ENCODE measurements at places on chromosomes 11 and 22.

- DNase-seq = no peak
These were observed 25.2 kb upstream of the NECTIN1 start for GRCh38 chr11:119754199-119754598.

GRCh38 chr11:30316237-30316636 lies 6.7 kb upstream of the ARL14EP start:
- no peak for DNase-seq

DNA sequence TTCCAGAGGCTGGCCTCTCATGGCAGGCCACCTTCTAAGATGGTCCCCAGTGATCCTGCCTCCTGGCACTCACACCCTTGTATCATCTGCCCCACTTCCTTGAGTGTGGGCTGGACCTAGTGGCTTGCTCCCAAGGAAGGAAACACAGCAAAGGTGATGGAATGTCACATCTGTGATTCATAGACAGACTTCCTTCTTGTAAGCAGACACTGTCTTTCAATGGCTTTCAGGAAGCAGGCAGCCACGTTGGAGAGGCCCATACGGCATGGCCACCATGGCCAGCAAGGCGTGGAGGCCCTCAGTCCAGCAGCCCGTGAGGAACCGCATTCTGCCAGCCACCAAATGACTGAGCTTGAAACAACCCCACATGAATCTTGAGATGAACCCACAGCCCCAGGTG lies 11.3 kb downstream of the LMO1 start:
- no peak for DNase-seq

DNA sequence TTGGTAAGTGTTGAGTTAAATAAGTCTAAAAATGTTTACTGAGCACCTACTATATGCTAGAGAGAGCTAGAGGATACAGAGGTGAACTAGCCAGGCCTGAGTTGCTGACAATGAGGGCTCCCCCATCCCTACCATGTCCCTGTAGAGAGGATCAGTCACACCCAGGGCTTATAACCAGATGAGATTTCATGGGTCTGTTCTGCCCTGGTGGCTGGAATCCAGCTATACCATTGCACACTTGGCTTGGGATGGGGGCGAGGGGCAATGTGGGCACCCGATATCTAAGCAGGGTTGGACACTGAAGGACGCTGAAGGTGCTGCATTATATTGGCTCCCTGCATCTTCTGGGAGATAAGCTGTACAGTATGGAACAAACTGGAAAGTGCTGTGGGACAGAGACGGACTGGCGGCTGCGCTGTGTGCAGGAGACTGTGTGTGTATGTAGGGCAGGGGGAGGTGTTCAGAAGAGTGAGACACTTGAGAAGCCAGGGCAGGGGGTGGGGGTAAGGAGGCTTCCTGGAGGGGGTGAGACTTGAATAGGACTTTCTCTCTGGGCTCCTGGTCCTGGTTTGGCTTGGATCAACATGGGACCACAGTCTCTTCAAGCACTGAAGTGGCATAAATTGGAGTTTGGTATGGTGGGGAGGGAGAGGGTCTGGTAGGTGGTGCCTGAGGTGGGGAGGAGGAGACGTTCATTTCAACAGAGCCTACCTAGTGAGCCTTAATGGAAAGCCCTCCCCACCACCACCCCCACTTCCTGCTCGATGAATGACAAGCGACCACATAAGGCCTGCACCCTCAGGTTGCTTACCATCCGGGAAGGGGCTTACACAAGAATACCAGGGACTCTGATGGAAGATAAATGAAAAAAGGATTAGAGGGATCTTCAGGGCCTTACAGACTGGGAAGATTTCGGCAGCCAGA lies 1.8 kb downstream of the CD82 start:
- DNase-seq = no peak

DNA sequence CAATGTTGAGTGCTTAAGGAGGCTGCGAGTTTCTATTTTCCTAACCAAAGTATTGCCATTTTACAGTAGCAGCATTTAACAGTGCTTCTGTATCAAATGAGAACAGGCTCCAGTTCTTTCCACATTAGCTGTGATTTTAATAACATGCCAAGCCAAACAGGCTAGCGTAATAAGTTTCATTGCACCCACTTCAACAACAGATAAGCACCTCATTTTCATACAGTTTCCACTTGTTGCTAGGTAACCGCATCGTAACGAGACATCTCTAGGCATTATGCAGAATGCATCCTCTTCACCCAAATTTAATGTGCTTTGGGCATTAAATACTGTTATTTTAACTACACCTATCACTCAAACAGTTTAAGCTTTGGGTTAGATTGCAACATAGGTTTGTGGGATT lies 79.0 kb downstream of the CADM1 start:
- DNase-seq = no peak

DNA sequence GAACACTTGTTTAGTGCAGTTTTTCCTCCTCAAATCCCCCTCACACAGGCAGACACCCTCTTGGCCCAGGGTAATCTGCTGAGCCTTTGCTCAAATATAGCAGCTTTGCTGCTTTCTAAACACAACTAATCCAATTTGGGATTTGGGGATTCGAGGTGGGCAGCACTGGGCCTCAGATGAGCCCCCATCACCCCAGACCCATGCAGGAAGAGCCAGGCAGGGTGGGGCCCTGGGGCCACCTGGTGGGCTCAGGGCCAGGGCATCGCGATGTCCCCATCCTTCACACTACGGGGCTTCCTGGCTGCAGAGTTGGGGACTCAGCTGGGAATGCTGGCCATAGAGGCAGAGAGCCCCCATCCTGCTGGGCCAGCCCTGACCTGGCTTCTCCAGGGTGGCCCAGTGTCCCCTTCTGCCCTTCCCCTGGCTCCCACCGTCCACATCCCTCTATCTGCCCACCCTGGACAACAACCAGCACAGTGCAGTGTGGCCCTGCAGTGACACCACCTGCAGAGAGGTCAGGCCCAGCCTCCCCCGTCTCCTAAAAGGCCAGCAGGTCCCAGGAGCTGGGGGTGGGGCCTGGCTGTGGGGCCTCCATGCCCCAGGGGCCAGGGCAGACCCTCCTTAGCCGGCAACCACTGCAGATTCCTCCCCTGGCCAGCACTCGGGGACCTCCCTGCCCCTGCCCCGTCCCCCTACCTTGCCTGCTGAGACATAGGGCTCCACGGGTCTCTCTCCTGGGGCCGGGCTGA lies 56.6 kb upstream of the CCDC188 start:
- DNase-seq = no peak
